Bronchial smooth muscle cell (primary cell): ENCODE measurements at places on chromosomes 2 and 18. TPM values are rescaled to one million over a fixed set of nuclear protein-coding genes. Genes with fewer than 3 reads are reported as not detected.

Gene IL36RN
- not detected in 2 replicates for total RNA-seq

Gene PKP4
- total RNA-seq = 14.1 and 16.1 TPM in 2 replicates

Gene TMEM214
- total RNA-seq = 22.2 and 27.6 TPM in 2 replicates

Gene NIF3L1
- 21.1 and 21.9 TPM in 2 replicates for total RNA-seq

Gene DES
- total RNA-seq = 2.4 and 2.7 TPM in 2 replicates

Gene SCN1A
- 0.09 and 0.47 TPM in 2 replicates for total RNA-seq

Gene CYTIP
- total RNA-seq = 0.16 TPM in 1 of 2 replicates, not detected in the other

Gene NFATC1
- 2.8 and 3.1 TPM in 2 replicates for total RNA-seq

Gene TEX44
- total RNA-seq = not detected in 2 replicates

Gene FBXO41
- 0.60 and 0.95 TPM in 2 replicates for total RNA-seq

Gene LYPD1
- total RNA-seq = 0.26 and 1.7 TPM in 2 replicates

Gene KCNG2
- total RNA-seq = 0.32 and 1.9 TPM in 2 replicates

Gene LAMA1
- 1.5 and 5.8 TPM in 2 replicates for total RNA-seq

Gene PASK
- total RNA-seq = 2.5 and 3.9 TPM in 2 replicates

Gene GCG
- not detected in 2 replicates for total RNA-seq

Gene B3GNT7
- total RNA-seq = under 0.01 and 0.09 TPM in 2 replicates

Gene REG1B
- total RNA-seq = not detected in 2 replicates

Gene CACNB4
- total RNA-seq = 0.95 and 1.3 TPM in 2 replicates

Gene DPY30
- 58.0 and 68.9 TPM in 2 replicates for total RNA-seq

Gene DSG1
- total RNA-seq = not detected in 2 replicates

Gene SNED1
- total RNA-seq = 62.7 and 114 TPM in 2 replicates

Gene UGT1A6
- not detected in 2 replicates for total RNA-seq

Gene CNDP1
- total RNA-seq = 0.16 TPM in 1 of 2 replicates, not detected in the other

Gene EIPR1
- 22.6 and 25.2 TPM in 2 replicates for total RNA-seq

Gene OSR1
- total RNA-seq = 9.7 and 27.0 TPM in 2 replicates

Gene FAM110C
- total RNA-seq = not detected in 2 replicates

Gene L3MBTL4
- total RNA-seq = under 0.01 and 0.16 TPM in 2 replicates

Gene ZNF804A
- total RNA-seq = 0.86 and 4.7 TPM in 2 replicates
